ENCODE measurements at places on chromosomes 1 and 21.
A peak's percentile ranks its signal among the peaks of the same experiment; 100 is the strongest.

DNA sequence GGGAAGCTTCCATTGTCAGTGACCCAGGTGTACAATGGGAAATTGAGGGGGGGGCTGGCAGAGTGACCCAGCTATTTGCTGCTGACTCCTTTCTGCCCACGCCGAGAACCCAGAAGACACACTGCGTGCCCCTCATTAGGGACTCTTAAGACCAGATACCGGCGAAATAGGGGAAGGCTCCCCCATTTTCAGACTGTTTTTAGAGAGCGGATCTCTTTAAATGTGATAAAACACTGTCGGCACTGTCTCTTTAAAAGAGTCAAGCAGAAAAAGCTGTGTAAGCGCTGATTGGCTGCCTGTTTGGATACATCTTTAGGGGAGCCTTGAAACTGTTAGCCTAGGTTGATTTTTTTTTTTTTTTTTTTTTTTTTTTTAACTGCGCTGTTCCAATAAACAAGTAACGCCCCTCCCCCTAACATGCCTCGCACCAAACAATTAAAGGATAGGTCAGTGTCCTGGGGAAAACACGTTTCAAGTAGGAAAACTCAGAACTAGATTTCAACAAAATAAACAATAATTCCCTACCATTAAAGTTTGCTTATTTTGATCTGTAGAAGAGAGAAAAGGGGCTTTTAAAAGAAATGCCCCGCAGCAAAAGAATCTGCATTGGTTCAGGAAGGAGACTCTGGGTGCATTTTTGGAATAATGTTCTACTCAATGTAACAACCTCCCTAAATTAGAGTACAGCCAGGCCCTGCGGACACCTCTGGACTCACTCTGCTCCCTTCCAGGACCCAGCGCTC lies 1.4 kb upstream of the SSBP3 start:
- DNase-seq = peak; percentile 89

DNA sequence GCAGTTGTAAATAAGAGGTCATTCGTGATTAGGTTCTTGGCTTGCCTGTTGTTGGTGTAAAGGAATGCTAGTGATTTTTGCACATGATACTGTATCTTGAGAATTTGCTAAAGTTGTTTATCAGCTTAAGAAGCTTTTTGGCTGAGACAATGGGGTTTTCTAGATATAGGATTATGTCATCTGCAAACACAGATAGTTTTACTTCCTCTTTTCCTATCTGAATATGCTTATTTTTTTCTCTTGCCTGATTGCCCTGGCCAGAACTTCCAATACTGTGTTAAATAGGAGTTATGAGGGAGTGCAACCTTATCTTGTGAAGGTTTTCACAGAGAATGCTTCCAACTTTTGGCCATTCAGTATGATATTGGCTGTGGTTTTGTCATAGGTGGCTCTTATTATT lies 576.1 kb upstream of the RGS18 start:
- DNase-seq = no peak

DNA sequence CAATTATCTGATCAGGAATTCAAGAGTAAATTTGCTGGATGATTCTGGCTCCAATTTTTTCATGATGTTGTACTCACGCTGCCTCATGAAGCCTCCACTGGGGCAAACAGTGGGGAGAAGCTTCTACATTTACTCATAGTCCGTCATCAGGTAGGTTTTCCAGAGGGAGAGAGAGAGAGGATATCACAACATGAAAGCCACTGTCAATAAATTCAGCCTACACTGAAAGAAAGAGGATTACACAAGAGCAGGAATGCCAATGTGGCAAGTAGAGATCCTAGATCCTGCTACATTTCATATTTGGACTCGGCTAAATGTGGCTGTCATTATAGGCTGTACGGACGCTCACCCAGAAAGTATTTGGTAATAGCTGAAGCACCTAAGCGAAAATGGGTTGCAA lies 819.9 kb downstream of the BRINP3 start:
- no peak for DNase-seq

DNA sequence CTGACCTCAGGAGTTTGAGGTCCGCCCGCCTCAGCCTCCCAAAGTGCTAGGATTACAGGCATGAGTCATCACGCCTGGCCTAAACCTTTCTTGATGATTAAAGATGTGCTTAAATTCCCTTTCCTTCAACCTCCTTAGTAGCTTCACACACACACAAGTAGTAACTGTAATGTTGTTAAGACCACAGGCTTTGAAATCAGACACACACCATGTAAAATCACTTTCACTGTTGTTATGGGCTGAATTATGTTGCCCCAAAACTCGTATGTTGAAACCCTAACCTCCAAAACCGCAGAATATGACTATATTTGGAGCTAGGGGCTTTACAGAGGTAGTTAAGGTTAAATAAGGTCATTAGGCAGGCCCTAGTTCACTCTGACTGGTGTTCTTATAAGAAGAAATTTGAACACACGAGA lies 180.2 kb downstream of the NR5A2 start:
- DNase-seq = no peak

GRCh38 chr1:173823781-173824314 lies 625 bp upstream of the DARS2 start:
- DNase-seq = no peak

DNA sequence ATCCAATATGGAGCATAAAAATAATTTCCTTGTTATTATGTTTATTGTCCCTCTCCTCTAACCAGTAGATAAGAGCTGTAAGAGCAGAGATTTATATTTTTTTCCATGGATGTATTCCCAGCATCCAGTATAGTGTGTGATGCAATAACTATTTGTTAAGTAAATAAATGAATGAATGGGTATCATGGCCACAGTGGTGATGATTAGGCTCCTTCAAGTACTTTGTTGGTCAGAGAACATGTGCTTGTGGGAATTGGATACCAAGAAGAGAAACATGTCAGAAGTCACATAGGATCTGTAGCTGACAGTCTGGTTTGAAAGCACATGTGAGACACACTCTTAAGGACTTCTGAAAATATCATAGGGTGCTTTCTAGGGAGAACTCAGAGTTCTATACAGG lies 588.5 kb downstream of the AGBL4 start:
- no peak for DNase-seq

GRCh38 chr1:119139403-119139802 lies 1.1 kb downstream of the WARS2 start:
- peak; percentile 58 for DNase-seq

DNA sequence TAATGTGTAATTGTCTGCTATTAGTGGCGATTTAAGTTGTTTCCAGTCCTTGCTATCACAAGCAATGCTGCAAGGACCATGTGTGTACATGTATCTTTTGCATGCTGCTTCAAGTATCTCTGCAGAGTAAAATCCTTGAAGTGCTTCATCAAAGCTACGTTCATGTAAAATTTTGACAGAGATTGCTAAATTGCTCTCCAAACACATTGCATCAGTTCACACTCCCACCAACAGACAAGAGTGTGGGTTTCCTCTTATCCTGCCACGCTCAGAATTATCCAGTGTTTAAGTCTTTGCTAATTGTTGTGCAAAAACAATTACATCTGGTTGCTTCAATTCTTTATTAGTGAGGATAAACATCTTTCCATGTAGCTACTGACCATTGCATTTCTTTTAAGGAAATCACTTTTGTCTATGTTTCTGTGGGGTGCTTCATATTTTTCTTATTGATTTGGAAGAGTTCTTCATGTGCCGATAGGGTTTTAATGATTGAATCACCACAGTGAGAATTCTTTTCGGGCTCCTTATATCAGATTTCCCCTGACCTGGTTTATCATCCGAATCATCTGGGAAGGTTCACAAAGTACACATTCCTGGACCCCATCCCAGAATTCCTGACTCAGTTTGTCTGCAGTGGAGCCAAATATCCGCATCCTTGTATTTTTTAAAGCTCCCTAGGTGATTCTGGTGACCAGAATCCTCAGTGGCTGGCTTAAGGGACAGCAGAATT lies 56.3 kb upstream of the GALNT2 start:
- no peak for DNase-seq

DNA sequence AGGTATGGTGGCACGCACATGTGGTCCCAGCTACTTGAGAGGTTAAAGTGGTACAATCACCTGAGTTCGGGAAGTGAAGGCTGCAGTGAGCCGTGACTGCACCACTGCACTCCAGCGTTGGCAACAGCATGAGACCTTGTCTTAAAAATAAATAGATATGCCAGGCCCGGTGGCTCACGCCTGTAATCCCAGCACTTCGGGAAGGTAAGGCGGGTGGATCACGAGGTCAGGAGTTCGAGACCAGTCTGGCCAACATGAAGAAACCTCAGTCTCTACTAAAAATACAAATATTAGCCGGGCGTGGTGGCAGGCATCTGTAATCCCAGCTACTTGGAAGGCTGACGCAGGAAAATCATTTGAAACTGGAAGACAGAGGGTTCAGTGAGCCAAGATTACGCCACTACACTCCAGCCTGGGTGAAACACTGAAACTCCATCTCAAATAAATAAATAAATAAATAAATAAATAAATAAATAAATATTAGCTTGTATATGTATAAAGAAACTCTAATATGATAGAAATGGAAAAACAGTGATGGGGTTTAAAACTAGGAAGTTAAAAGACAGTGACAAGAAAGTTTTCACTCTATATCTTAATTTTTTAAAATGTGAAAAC lies 18.8 kb downstream of the GATAD2B start:
- DNase-seq = no peak

GRCh38 chr1:204927673-204928641 lies 57.3 kb downstream of the NFASC start:
- DNase-seq = no peak

DNA sequence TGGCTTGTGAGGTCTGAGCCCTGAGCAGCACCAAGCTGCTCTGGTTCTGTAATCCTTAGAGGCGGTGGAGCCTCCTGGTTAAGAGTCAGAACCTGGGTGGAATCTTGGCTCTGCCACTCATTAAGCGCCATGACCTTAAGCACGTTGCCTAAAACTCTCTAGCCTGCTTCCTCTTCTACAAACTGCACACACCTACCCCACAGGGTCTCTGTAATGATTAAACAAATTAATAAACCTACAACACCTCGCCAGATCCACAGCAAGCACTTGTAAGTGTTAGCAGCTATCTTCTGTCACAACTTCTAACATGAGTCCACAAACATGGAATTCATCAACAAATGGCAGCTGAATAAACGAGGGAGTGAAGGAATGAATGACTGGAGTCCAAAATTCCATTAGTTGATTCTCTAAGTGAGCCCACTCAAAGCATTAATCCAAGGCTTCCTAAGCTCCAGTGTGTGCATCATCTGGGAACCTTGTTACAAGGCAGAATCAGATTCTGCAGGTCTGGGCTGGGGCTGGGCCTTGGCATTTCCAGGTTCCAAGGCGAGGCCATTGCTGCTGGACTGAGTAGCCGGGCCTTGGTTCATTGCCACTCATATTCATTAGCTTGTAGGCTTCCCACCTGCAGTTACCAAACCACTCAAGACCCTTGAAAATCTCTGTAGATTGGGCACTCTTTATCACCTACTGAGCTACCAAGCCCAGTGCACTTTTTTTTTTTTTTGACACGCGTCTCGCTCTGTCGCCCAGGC lies 168.6 kb downstream of the HIVEP3 start:
- DNase-seq = no peak

DNA sequence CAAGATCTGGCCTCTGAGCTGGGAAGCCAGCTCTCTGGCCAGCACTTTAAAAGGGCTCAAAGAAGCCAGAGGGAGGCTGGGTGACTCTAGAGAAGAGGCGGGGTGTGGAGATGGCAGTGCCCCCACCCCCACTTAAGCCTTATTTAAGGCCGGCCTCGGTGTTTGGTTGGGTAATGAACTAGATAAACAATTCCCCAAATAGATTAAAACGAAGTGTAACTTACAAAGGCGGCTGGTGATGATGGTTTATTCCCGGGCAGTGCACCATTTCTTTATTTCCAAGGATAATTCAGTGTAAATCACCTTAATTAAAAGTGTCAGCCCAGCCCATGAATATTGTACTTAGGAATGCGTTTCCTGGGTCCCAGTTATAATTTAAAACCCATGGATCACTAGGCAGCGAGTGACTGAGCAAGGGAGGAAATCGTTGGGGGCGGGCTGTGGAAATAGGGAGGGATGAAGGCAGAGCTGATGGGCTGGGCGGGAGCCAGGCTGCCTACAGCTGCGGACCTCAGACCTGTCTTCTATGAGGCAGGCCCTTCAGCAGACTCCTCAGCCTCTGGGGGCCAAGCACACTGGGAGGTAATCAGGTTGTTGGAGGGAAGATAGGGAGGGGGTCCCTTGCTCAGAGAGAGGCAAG lies 54.9 kb downstream of the TMEM53 start:
- no peak for DNase-seq

DNA sequence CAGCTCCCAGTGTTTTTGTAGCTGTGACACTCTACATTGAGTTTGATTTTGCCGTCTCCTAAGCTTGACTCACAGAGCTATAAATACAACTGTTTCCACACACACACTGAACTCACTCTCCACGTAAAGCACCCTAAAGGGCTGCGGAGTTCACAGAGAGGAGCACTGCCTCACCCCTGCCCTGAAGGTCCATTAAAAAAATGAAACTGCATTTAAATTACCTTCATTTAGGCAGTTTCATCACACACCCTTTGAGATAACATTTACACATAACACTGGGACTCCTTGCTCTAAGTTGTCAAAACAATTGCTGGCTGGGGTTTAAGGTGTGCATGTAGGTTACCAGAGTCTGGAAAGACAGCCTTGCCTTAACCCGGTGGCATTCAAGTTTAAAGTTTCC lies 137.1 kb upstream of the MAGI3 start:
- no peak for DNase-seq

GRCh38 chr1:106380772-106381171 lies 675.7 kb upstream of the PRMT6 start:
- no peak for DNase-seq

DNA sequence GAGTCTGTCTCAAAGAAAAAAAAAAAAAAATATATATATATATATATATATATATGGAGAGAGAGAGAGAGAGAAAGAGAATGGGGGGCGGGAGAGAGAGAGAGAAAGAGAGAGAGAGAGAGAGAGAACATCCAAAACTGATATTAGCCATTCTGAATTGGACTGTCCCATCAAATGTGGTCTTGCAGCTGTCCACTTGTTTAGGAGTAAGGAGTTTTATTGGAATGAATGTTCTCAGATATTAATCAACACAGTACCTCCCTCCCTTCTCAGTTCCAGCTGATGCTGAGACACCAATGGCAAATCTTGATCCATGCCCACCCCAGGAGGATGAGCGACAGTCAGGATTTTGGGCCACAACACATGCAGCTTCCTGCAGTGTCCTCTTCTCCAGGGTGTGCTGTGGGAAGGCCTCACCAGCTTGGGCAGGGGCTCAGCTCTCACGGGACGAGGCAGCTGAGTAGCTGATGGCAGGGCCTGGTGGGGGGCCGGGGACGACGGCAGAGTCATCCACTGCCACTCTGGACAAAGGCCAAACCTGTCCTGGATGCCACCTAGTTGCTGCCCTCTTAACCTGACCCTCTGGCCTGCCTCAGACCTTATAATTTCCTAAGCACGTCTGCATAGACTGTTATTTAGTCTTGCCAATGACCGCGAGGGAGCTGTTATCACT lies 9.3 kb upstream of the CLDN14 start:
- no peak for DNase-seq

DNA sequence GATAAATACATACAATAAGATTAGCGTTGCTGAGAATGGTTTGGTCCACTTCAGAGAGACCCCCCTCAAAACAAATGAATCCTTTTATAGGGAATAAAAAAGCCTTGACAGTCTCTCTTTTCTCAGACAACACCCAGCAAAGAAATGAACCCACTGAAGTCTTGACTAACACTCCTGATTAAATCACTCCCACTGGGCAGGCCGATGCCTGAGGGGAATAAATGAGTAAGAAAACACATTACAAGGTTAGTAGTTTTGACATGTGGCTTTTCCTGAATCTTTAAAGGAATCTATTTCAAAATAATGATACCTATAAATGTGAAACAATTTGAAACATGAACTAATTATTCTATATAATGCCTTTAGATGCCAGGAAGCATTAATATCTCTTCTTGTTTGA lies 146.9 kb upstream of the POGK start:
- DNase-seq = no peak

- DNase-seq = no peak
Observed at GRCh38 chr1:208088319-208088718, 155.9 kb downstream of the PLXNA2 start.

Data from CD4-positive, alpha-beta T cell treated with Interleukin-2 at 100 ng/mL for 4 hours (primary cell).